Epithelial cell of proximal tubule (primary cell): ENCODE measurements at places on chromosomes 2 and 18.

DNA sequence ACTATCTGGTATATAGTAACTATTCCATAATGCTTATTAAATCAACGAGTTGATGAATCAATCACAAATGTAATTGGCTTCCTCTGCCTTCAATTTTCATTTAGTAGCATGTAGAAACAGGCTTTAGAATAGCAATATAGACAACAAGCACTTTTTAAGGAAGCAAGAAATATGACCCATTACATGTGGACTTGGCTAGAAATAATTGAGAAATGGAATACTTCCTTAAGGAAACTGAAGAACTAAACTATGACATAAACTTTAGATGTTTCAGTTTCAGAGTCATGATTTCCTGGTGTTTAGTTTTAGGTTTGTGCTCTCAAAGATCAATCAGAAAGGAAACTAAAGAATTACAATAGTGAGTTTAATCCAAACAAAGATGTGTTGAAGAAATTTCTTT, 443.8 kb downstream of the MBD2 start:
- no peak for DNase-seq

DNA sequence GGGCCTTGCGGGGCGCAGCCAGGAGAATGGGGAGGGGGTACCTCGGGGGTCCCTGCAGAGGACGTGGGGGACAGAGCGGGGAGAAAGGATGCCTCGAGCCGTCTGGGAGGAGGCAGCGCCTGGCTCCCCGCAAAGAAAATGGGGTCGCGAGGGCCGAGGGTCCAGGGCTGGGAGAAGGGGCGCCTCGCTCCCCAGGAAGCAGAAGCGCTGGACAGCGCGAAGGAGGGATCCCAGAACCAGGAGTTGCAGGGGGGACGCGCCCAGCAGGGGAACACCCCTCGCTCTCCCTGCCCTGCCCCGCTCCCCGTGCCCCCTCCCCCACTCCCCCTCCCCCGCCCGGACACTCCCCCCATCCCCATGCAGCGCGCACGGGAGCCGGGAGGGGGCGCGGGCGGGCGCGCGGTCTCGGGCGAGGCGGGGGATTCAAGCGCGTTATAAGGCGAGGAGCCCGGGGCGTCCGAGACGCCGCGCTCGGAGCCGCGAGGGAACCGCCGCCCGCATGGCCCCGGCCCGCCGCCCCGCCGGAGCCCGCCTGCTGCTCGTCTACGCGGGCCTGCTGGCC, at the start of gene ERFE:
TSS of gene ERFE (plus strand) at position 462 of the 562 bp plus-strand sequence. CDS start at position 500, 38 bp downstream.
- DNase-seq: no peak

- no peak for DNase-seq
These were observed 108.8 kb downstream of the ACKR3 start for GRCh38 chr2:236678307-236678975.

DNA sequence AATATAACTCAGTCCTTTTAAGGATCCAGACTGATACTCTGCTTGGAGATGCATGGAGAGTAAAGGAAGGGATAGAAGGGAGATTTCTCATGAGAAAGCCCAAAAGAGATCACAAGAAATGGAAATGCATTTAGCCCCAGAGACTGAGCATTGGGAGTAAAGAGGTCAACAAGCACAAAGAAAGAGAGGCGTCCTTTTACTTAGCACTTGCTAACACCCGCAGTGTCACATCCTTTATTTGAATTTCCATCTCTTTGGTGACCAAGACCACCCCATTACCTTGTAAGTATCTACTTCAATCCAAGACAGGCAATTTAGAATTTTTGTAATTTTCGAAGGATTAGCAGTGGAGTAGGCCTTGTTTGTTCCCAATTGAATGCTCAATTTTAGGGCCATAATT, 111.8 kb upstream of the DCC start:
- DNase-seq: no peak

GRCh38 chr2:219350710-219351221, 18.2 kb upstream of the RESP18 start:
- DNase-seq: no peak

DNA sequence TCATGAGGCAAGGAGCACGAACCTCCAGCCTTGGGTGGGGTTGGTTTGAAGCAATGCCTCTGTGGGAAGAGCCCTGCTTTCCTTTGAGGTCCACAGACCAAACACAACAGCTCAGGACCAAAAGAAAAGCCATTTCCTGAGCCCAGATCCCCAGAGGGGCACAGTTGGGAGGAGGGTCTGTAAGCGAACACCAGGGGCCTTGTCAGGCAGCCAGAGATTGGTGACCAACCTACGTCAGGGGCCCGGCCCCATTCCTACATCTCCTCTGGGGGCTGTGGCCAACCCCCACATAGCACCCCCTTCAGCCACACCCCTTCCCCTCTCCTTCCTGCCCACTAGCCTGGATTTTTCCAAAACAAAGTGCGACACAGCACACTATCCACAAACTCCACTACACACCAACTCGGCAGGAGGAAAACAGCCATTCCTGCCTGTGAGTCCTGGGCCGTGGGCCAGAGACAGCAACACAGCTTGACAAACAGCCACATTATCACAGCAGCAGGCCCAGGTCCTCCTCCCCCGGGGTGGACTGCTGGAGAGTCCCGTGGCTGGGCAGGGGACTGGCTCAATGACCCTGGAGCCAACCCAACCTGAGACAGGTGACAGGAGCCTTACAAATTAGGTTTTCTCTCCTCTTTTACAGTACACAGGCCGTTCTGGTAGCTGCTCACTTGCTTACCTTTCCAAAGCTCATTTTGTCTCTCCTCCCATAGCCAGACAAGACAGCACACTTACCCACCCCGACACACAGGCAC, 98.8 kb downstream of the TNS1 start:
- no peak for DNase-seq

- no peak for DNase-seq
These were observed 27.0 kb downstream of the MEIS1 start for GRCh38 chr2:66461664-66462500.

- DNase-seq: no peak
These were observed 225.1 kb upstream of the TMEFF2 start for GRCh38 chr2:192419786-192420185.

- no peak for DNase-seq
These were observed 7.5 kb downstream of the SLC9A4 start for GRCh38 chr2:102480285-102481195.

GRCh38 chr2:217835931-217836891, 166.6 kb downstream of the TNS1 start:
- DNase-seq: no peak

GRCh38 chr2:85309699-85310321, 18.0 kb downstream of the TGOLN2 start:
- DNase-seq: no peak
